Stimulated activated CD4-positive, alpha-beta T cell treated with anti-CD3 and anti-CD28 coated beads, Interleukin-1b, Interleukin-23, amount 100 ng/mL, for 4 hours (primary cell): ENCODE measurements at places on chromosomes 2 and 18.

- no peak for DNase-seq
These were observed 8.4 kb downstream of the YPEL5 start for GRCh38 chr2:30155202-30155601.

GRCh38 chr18:21904856-21905255 is 164.3 kb downstream of the MIB1 start:
- no peak for DNase-seq

DNA sequence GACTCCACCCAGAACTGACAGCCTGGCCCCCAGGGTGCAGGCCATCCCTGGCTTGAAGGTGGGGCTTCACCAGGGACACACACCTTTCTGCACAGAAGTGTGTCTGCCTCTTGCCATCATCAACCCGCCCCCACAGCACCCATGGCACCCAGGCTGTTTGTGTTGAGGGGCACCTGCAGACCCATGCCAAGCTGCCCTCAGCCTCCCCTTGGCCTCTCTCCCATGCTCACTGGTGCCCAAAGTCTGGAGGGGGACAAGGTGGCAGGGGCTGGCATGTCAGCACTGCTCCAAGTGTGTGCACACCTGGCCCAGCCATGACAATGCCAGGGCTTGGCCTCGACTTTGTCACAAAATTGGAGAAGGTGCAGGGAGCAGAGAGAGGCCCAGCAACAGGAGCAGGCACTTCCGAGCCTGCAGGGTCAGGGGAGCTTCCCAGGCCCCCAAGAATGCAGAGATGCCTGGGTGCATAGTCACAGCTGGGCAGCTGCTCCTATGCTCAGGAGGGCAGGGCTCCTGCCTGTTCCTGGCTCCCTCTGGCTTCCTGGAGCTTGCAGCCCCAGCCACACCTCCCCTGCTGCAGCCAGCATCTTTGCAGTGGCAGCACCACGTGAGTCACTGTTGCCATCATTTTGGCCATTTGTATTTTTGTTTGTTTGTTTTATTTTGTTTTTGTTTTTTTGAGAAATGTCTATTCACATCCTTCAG is 280.6 kb upstream of the UBE2E3 start:
- no peak for DNase-seq

- no peak for DNase-seq
These were observed 2.0 kb upstream of the ANKRD62 start for GRCh38 chr18:12091538-12092141.

- DNase-seq = no peak
These were observed 78.2 kb downstream of the BCL11A start for GRCh38 chr2:60475123-60475830.

DNA sequence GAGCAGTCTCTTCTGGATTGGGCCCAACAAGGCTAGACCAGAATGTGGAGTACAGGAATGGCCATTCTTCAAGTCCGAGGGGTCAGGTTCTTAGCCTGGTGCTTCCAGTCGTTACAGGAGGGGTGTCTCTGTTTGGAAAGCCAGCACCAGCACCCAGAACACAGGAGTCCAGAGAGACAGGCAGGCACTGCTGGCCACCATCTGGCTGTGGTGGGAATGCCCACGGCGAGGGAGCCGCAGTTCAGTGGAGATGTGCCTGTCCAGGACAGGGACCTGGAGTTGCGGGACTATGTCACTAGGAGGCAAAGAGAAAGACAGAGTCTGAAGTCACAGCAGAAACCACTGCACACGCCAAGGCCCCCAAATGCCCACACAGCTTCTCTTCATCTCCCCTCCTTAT is 59.1 kb downstream of the TRABD2A start:
- no peak for DNase-seq

DNA sequence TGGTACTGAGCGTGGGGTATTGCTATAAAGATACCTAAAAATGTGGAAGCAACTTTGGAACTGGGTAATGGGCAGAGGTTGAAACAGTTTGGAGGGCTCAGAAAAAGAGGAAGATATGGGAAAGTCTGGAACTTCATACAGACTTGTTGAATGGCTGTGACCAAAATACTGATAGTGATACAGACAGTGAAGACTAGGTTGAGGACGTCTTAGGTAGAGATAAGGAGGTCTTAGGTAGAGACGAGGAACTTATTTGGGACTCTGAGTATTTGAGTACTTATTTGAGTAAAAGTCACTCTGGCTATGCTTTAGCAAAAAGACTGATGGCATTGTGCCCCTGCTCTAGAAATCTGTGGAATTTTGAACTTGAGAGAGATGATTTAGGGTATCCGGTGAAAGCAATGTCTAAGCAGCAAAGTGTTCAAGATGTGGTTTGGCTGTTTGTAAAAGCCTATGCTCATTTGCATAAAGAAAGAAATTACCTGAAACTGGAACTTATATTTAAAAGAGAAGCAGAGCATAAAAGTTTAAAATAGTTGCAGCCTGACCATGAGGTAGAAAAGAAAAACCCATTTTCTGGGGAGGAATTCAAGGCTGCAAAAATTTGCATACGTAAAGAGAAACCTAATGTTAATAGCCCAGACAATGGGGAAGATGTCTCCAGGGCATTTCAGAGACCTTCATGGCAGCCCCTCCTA is 219.6 kb downstream of the PDE1A start:
- no peak for DNase-seq

- no peak for DNase-seq
These were observed 104.5 kb downstream of the VAPA start for GRCh38 chr18:10018289-10018688.

- DNase-seq = no peak
These were observed 93.1 kb downstream of the LRP1B start for GRCh38 chr2:142037744-142038143.

GRCh38 chr2:107062173-107062572 is 176.2 kb upstream of the ST6GAL2 start:
- DNase-seq = no peak

- no peak for DNase-seq
These were observed 93.8 kb upstream of the FSIP2 start for GRCh38 chr2:185644828-185645227.
